ENCODE measurements at places on chromosomes 12 and 14. TPM values are rescaled to one million over a fixed set of nuclear protein-coding genes. Genes with fewer than 3 reads are reported as not detected.

Gene NXPH4
- 1.7 TPM for total RNA-seq

Gene CCDC197
- not detected for total RNA-seq

Gene GAS2L3
- total RNA-seq = 79.4 TPM

Gene CCDC88C
- 0.10 TPM for total RNA-seq

Gene UTP20
- total RNA-seq = 13.6 TPM

Gene TRHDE
- 1.2 TPM for total RNA-seq

Gene MYH6
- not detected for total RNA-seq

Gene BCL11B
- total RNA-seq = 0.12 TPM

Gene SDSL
- 5.5 TPM for total RNA-seq

GRCh38 chr14:81033698-81034240, 78.3 kb downstream of the TSHR start:
- no peak for DNase-seq

DNA sequence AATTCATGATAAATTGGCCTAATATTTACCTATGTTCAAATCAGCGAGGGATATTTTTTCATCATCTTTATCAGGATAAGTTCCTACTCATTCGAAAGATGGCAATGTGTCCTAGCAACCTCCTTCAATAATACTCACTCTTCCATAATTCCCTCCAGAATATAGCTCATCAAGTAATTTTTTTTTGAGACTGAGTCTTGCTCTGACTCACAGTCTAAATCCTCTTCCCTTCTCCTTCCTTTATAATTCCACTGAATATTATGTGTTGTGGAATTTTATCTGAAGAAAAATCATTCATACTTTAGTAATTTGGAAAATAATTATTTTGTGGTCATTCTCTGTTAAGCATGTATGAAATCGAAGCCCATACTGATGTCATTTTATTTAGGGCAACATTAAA, 663.8 kb downstream of the FLRT2 start:
- no peak for DNase-seq

DNA sequence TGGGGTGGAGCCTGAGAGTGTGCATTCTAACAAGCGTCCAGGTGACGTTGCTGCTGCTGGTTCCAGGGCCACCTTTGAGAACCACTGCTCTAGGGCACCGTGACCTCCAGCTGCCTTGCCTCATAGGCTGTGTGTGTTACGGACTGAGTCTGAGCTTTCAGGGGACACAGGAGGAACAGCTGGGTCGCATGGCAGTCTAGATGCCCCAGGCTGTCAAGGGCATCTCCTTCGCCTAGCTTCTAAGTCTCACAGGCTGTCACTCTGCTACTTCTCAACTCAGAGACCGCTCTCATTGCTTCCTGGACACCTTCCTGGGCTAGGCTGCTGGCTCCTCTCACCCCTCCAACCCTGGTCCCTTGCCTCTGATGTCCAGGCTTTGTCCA, 965 bp downstream of the KRT73 start:
- no peak for DNase-seq

GRCh38 chr12:105729926-105730325, 399.4 kb downstream of the C12orf75 start:
- peak; percentile 46 for DNase-seq

- peak; percentile 76 for DNase-seq
Measured at GRCh38 chr14:54343272-54344121, 53.3 kb upstream of the CDKN3 start.

- no peak for DNase-seq
Measured at GRCh38 chr12:81381951-81382350, 304.1 kb downstream of the ACSS3 start.

GRCh38 chr12:52004042-52004648, 2.6 kb upstream of the TAMALIN start:
- peak; percentile 49 for DNase-seq

DNA sequence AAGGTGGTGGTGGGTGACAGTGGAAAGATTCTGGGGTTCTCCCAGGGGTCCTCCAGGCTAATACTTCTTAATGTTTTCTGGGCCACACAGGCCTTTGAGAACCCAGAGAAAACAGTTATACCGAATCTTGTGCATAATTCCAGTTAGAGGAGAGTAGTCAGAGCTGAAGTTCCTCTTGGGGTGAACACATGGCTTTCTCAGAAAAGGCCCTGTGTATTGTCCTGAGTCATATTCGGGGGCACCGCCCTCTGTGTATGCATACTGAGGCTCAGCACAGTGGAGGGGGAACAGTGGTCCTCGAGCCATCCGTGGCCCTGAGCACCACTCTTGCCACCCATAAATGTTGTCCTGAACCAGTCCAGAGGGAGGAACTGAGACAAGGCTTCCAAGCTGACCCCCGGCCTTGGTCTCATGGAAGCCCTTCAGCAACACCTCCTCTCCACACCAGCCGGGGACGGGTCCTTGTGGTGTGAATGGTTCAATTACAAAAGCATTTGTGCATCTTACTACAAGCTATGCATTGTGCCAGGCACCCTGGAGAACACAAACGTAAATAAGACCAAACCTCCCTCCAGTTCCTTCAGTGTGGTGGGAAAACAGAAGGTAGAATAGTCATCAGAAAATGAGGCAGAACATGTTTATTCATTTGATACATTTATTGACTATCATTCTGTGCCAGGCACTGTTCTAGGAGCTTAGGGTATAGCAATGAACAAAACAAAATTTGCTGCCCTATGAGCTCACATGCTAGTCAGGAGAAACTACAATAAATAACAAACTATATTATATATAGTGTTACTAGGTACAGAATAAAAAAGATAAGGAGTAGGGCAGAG, 9.9 kb downstream of the DHRS2 start:
- no peak for DNase-seq

DNA sequence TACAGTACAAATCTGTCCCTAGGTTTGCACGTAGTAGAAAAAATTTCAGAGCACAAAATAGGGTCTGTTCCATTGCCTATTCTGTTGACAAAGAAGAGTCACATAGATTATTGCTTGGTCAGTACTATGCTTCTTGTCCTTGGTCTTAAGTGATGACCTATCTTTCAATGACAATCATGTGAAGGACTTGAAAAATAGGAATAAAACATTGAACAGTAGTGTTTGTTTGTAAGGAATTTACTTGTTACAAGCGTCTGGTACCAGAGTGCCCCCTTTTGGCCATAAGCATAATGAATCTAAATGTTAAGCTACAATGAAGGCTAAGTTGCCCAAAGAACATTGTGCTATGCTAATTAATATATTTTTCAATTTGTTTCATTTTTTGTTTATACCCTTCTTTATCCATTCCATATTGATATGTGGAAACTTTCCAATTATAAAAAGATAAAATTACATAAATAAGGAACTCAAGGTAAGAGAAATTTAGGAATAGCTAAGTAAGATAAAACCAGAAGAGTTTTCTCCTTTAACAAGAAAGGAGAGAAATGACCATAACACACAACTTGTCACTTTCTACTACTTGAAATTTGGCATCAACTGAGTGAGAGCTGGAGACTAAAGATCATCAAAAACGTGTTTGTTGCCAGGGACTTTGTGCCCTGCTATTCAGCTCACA, 204.7 kb downstream of the EPS8 start:
- DNase-seq = peak; percentile 52

- DNase-seq = peak; percentile 90
Measured at GRCh38 chr12:105235732-105236476, at the start of gene APPL2. TSS of gene APPL2 (minus strand) at chr12:105236174. CDS start at chr12:105236012, 162 bp downstream.

Data from RPMI7951 (cell line).